ENCODE measurements at places on chromosomes 7 and 10.

GRCh38 chr10:71740069-71740653 lies 20.6 kb upstream of the C10orf105 start:
- no peak for DNase-seq

DNA sequence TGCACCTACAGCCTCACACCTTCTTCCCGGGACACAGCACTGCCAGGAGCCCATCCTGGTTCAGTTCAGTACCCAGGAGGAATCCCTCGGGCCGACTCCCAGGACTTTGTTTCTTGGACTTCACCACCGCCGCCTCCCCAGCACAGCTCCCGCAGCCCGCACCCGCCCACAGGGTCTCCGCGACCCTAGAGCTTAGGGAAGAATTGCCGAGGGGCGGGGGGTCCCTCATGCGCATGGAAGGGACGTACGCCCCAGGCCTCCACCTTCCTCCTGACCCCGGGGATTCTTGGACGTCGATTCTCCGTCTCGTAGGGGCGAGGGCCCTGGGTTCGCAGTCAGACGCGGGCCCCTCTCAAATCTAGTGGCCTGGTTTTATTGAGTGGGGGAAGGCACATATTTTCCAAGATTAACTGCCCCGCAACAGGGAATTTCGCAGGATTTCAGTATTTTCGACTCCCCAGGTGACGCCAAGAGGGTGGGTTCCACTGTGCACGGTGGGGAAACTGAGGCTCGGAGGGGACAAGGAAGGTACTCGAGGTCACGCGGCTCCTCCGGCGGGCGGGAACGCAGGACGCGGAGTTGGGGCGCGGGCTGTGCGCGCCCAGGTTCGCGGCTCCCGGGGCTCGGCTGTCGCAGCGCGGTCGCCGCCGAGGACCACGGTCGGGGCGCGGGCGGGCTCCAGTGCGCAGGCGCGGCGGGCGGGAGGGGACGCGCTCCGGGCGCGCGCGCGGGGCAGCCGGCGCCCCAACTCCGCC lies at the start of gene ADCY1:
TSS of gene ADCY1 (plus strand) at position 708 of the 755 bp plus-strand sequence. CDS start 176 bp downstream, outside the sequence.
- DNase-seq, result no peak

DNA sequence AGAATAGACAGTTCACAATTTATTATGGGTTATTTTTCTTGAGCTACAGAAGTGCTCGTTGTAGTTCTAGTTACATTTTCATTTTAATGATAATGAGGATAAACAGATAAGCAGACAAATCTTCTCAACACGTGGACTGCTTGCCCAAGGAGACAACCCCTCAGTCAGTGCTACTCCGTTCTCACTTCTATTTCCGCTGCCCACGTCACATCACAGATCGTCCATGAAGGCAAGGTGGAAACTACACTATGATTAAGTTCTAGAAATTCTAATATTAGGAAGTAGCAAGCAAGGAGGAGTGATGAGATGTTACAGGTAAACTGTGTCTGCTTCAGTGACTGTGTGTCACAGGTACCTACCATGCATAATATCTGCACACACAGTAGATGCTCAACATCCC lies 210.5 kb downstream of the CHCHD3 start:
- no peak for DNase-seq

GRCh38 chr10:85642421-85643170 lies 724.0 kb downstream of the GRID1 start:
- no peak for DNase-seq

DNA sequence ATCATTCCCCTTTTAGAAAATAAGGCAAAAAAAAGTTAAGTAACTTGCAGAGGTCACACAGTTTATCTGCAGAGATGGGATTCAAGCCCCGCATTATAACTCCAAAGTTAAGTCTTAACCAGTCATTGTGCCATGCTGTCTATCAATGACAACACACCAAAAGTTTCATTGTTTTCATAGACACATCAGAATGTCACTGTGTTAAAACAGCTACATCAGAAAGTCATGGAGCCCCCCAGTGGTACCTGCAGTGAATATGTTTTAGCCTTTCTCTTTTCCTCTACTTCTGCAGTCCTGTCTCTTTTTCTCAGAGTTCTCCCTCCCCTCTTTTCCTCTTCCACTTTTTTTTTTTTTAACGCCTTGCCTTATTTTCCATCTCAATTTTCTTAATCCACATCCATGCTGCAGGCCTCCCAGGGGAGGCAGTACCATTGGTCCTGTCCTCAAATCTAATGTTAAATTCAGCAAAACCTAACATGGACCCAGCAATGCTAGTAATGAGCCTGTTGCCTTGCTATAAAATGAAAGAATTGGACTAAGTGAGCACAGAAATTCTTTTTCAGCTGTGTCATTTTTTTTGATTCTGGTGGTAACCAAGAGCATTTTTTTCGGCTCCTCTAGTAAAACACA lies 3.8 kb upstream of the NRCAM start:
- DNase-seq, result no peak

GRCh38 chr7:116173051-116174028 lies 37.0 kb upstream of the TES start:
- no peak for DNase-seq

DNA sequence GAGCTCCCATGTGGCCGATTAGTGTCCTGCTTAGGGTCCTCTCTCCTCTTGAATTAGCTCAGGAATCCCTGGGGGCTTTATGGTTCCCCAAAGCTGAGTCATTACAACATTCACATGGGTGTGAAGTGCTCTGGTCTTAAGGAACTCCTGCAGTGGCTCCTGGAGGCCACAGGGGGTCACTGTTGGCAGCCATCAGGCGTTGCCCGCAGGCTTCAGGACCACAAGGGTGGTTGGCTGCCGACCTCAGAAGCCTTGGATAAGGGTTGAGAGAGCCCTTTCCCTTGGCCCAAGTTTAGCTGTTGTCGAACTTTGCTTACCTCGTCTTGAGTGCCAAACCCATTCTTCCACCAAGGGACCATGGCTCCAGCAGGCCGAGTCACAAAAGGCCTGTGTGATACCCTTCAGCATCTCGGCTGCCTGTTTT lies 61.7 kb downstream of the SH2D4B start:
- no peak for DNase-seq

DNA sequence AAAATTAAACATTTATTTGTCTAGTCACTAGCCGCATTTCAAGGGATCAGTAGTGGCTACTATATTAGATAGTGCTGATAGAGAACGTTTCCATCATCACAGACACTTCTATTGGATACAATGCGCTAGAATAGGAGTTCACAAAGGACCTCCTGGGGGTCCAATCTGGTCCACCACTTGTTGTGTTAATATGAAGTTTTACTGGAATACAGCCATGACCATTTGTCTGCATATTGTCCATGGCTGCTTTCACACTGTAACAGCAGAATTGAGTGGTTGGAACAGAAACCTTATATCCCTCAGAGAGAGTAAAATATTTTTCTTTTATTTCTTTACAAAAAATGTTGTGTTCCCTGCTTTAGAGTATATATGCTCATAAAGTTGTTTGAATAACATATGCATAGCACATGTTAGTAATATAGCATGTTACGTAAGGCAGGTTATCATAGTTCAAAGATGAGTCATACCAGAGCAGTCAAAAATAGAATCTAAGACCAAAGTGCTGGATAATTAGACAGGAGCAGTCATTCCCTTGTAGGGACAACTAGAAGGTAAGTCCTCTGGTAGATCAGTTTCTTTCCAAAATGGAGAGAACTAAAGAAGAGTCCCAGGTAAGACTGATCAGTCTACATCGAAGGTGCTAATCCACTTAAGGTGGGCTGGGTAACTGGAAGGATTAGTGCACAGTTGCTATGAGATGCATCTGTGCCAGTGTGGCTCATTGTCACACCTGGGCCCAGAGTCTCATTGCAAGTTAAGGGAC lies 14.9 kb downstream of the BZW2 start:
- DNase-seq, result no peak

- no peak for DNase-seq
Measured at GRCh38 chr10:30694518-30695228, 65.1 kb upstream of the LYZL2 start.

GRCh38 chr7:155311826-155312537 lies 14.3 kb downstream of the INSIG1 start:
- DNase-seq, result no peak

DNA sequence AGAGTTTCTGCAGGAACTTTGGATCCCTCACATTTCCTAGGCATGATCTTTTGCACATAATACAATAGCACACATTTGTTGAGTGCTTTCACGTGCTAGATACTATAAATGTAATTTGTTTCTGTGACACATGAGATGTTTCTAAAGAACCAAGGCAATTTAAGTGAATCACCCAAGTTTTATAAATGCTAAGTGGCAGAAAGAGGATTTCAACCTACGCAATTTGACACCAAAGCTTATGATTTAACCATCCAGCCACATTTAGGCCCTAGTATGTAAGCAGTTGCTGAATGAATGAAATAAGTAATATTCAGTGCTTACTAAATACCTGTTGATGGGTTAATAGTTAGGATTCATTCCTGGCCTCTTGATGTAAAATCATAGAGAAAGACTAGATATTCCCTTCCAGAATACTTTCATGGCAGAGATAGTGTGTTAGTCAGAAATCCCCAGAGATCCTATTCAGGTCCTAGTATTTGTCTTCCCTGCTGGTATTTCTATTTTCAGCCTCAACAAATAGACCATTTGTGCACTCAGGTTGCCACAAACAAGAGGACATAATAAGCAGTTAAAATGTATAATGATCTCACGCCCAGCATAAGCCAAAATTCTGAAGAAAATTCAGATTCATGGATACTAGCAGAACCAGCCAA lies 572.6 kb downstream of the IPMK start:
- no peak for DNase-seq

GRCh38 chr10:13984647-13985155 lies 346.0 kb downstream of the FRMD4A start:
- DNase-seq, result no peak

GRCh38 chr7:50591480-50592438 lies 26.6 kb upstream of the DDC start:
- no peak for DNase-seq

GRCh38 chr7:7521259-7521658 lies 14.4 kb downstream of the COL28A1 start:
- DNase-seq, result no peak

DNA sequence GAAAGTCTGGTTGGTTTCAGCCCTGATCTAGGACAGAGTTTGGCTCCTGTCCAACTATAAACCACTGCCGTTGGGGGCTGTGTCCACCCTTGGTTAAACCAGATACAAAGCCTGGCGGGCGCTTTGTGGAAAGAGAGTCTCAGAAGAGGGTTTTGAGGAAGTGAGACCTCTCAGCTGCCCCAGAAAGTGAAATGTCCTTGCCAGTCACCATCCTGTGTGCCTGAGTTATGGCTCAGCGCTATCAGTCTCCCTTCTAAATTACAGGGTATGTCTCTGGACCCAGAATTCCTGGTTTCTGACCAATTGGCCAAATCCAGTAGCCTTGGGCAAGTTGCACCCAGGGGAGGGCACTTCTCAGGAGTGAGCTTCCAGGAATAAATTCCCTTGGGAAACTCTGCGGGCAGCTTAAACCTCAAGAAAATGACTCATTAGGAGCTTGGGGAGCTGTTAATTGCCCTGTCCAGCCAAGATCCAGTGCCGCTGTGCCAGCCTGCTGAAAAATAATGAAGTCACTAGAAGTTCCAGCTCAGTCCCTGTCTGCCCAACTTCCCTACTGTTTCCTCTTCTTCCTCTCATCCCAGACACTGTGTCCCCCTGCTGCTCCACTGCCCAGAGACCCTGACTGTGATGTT lies 66.7 kb upstream of the PDZD8 start:
- no peak for DNase-seq

GRCh38 chr7:130136579-130137167 lies 66.3 kb downstream of the KLHDC10 start:
- DNase-seq, result no peak

DNA sequence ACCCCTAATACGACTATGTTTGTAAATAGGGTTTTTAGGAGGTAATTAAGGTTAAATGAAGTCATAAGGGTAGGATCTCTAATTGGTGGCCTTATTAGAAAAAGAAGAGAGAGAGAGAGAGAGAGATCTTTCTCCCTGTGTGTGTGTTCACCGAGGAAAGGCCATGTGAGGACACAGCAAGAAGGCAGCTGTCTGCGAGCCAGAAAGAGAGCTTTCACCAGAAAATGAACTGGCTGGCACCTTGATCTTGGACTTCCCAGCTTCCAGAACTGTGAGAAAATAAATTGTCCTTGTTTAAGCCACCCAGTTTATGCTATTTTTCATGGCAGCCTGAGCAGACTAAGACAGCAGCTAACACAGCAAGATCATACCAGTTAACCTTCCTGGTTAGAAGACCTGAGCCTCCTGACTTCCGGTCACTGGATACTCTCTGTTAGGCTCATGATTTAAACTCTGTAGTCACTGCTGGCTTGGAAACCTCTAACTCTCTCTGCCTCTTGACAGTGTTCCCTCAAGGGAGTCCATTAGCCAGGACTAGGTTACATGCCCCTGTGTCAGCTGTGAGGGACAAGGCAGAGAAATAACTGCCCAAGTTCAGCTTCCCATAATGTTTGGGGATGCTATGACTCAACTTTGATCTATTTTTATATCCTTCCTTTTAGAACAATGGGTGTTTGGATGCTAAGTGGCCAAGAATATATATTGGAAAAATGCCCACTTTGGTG lies 102.3 kb downstream of the DYNC1I1 start:
- no peak for DNase-seq

DNA sequence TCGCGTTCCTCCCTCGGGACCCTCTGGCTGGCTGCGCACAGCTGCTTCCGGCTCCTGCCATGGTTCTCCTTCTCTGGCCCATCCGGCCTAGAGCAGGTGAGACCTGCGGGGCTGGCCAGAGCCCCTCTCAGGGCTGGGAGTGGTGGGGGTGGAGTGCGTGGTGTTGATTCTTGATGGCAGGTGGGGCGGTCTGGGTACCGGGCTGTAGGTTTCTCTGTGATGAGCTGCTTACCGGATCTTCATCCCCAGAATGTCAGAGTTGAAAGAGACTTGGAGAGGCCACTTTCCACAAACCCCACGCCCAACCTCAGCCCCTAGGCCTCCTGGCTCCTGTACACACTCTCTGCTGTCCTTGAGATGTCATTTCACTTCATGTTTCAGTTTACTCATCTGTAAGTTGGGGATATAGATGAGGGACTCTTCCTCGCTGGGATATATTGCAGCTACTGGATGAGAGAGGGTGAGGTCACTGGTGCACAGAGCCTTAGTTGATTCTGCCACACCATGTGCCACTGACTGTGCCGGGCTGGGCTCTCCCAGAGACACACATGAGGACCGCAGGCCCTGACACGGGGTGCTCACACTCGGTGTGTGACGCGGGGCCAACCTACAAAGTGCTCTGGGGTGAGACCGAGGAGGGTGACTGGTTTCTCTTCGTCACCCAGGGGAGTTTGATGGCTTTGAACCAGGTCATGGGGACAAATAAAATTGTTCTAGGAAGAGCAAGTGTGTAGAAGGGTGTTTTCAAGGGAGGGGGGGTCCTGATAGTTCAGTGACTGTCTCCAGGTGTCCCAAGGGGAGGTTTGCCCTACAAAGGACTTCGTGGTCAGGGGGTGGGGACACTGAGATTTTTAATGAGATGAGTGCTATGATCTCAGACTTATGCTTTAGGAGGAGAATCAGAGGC lies 29.5 kb downstream of the ZNF775 start:
- no peak for DNase-seq

GRCh38 chr10:86182150-86182549 lies 184.4 kb downstream of the GRID1 start:
- no peak for DNase-seq

DNA sequence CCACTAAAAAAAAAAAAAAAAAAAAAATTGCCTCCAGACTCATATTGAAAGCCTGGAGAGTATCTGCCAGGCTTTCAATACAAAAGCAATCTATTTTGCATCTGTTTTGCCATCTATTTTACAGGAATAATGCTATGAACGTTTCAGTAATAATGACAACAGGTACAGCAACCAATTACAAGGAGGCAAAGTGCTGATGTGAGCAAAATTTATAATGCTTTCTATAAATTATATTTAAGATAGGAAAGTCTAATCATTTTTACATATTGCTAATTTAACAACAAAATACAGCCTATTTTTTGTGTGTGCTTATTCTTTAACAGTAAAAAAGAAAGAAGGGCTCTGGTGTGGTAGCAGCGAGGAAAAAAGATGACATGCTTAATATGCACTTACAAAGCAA lies 10.0 kb downstream of the WDR91 start:
- DNase-seq, result no peak

Measured in stimulated activated CD8-positive, alpha-beta memory T cell treated with anti-CD3 and anti-CD28 coated beads, Interleukin-7, amount 100 ng/mL, for 1 hour (primary cell).